ENCODE measurements at places on chromosomes 12 and 14. TPM values are rescaled to one million over a fixed set of nuclear protein-coding genes. Genes with fewer than 3 reads are reported as not detected.

Gene GPR132
- not detected for total RNA-seq

Gene KITLG
- 23.4 TPM for total RNA-seq

Gene CLBA1
- total RNA-seq = 5.5 TPM

Gene MMP19
- 0.42 TPM for total RNA-seq

Gene SIX6
- not detected for total RNA-seq

Gene PLEK2
- total RNA-seq = 10.4 TPM

DNA sequence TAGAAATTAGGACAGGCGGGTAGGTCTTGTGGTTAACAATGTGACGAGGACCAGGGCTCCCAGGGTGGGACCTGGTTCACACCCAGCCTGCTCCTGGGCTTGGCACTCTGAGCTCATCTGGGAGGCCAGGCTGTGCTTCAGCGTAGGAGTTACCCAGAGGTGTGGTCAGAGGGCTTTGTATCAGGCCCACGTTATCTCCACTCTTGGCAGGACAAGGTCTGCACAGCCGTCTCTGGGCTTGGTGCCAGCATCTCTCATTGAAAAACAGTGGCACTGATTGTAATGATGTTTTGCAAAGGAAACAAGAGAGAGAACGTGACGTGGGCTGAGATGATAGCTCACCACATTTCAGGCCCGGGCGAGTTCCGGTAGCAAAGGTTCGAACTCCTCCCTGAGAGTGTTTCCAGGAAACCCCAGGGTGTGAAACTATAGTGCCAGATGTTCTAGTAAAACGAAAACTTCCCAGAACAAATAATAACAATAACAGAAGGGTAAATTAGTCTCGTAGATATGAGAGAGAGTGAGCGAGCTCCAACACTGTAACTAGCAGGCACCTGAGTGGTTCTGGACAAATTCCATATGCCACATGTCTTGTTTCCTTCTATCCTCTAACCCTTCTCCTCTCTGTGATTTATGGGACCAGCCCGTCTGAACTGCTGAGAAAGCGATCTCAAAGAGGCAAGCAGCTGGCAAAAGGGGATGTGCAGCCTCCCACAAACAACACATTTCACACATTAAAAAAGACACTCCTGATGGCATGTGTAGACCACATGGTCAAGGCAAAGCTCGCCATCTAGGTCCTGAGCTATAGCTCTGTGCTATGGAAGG is 227.3 kb downstream of the KTN1 start:
- DNase-seq = peak; percentile 94

GRCh38 chr12:120814203-120814902 is 88.7 kb downstream of the ACADS start:
- no peak for DNase-seq

DNA sequence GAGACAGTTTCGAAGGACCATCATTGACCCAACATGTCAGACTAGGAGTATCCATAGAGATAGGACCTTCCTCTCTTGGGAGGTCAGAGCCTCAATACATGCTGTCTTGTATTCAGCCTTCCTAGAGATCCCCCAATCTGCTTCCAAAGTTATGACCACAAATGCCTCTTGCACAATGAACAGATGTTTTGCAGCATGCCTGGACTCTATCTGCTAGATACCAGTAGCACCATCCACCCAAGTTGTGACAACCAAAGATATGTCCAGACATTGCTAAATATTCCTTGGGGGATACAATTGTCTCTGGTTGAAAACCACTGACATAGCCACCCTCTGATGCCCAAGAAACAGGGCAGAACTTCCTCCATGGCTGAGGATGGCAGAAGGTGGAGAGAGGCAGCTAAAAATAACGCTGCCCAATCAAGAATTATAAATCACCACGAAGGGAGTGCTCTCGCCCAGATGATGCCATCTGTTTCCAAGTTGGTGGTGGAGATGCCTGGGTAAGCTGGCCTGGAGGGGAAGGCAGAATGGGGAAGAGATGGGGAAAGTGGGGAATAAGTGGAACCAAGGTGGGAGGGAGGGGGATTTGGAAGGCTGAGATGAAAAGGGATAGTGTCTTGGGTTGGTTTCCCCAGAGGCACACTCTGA is 42.9 kb upstream of the NOS1 start:
- no peak for DNase-seq

DNA sequence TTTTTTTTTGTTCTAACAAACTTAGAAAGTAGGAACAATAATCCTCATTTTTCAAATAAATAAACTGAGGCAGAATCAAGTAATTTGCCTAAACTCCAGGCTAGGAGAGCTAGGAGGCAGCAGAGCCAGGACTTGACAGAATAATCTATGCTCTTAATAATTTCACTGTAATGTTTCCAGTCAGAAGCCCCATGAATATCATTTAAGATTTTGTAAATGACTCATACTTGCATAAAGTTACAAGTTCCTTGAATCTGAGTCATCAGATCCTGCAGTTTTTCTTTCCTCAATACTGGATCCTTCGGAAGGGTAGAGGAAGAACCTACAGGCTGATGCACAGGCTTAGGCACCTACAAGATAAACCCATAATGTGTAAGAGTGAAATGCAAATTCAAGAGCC is 29.0 kb downstream of the CAPRIN2 start:
- peak; percentile 32 for DNase-seq

DNA sequence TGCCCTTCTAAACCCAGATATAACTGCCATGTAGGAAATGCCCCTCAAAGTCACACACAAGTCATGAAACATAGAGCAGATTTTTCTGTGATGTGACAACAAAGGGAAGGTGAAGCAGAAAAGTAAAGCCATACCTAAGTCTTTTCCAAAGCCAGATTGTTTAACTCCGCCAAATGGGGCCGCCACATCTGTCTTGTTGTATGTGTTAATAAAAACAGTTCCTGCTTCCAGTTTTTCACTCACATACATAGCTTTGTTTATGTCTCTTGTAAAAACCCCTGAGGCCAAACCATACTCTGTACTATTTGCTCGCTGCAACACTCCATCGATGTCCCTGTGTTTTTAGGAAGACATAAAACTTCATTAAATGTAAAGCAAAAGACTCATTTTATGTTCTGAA is 40.3 kb downstream of the NOPCHAP1 start:
- DNase-seq = no peak

- DNase-seq = no peak
Observed at GRCh38 chr14:91401751-91402150, 15.9 kb downstream of the CCDC88C start.

DNA sequence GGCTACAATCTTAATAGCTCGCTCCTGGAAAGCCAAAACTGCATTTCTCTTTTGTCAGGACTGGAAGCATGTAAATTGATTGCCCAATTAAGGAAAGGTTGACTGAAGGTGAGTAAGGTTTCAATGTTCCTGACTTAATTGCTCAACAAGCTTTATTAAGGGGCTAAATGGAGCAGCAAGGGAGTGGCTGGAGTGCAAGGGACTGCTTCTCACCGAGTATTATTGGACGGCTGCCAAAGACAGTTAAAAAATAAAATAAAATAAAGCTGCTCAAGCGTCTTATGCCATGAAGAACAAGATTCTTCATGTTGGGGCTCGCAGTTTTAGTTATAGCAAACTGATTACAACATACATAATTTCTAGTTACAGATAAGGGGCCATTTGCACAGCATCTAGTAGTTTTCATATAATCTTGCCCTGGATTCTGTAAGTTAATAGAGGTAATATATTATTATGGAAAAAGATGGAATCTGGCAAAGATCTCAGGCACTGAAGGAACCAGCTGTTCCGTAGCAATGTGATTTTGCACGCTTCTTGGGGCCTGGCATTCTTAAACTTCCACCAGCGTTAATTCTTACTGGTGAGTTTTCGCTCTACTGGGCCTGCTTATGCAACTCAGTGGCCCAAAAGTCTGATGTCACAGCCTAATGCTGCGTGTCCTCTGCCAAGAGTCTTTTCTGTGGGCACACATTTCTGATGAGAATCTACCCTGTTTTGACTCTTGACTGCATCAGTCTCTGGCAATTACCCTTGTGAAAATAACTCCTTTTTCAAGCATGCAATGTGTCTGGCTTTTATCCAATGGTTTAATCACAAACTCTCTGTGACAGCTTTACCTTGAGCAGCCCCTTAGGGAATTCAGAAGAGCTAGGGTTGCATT is 108.5 kb downstream of the SLC38A1 start:
- DNase-seq = no peak

DNA sequence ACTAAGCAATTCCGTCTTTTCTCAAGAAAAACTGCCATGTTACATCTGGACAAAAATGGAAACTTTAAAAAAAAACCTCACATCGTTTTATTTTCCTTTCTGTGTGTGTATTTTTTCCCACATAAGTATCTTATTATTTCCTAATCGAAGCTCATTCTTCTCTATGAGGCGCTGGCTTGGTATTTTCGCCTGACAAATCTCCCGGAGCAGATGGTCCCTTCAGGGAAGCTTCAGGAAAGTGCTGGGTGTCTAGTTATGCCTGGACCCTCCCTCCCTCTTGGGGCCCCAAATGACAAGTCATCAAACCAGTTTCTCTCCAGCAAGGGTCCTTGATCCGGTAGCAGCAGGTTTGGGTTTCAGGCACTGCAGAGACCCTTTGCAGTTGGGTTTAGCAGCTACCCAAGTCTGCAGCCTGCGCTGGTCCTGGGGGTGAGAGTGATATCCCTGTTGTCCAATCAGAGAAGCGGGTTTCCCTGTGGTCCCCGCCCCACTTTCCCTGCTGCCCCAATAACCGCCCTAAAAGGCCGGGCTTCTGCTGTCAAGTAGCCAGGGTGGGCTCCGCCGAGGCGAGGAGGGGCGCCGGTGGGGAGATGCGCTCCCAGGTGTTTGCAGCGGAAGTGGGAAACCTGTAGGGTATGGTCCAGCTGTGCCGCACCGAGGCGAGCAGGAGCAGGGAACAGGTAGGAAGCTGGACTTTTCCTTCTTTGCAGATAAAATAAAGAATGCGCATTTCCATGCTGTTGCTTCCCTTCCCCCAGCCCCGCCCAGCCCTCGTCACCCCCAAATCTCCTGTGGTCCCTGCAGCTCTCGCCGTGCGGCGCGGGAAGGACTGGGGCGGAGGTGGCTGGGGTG is at the start of gene CNTN1:
Gene CNTN1, plus strand, starts transcription at position 527 of the 852 bp plus-strand sequence.
- DNase-seq = no peak

DNA sequence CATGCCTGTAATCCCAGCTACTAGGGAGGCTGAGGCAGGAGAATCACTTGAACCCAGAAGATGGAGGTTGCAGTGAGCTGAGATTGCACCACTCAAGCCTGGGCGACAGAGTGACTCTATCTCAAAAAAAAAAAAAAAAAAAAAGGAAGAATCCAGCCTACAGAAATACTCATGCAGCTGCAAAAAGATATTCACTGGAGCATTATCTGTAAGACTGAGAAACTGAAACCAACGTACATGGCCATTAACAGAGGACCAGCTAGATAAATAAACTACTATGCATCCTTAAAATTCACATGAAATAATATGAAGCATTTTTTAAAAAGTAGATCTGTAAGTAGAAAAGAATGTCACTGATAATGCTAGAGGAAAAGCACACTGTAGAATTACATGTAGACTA is 3.5 kb downstream of the SLC7A7 start:
- DNase-seq = no peak

All from pulmonary artery endothelial cell (primary cell).